ENCODE measurements at places on chromosomes 3 and 15.

DNA sequence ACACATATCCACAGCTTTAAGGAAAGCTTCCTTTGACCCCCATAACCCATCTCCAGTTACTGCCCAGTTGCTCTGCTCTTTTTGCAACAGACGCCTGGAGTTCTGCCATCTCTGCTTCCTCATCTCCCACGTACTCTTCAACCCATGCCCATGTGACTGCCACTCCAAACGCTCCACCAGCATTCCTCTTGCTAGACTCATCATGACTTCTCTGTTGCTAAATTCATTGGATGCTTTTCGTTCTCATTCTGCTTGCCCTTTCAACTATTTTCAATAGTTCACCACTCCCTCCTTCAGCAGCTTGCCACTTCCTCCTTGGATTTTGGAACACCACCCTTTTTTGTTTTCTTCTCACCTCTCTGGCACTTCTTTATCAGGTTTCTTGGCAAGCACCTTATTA lies 2.7 kb upstream of the KNSTRN start:
- peak; percentile 65 for DNase-seq

DNA sequence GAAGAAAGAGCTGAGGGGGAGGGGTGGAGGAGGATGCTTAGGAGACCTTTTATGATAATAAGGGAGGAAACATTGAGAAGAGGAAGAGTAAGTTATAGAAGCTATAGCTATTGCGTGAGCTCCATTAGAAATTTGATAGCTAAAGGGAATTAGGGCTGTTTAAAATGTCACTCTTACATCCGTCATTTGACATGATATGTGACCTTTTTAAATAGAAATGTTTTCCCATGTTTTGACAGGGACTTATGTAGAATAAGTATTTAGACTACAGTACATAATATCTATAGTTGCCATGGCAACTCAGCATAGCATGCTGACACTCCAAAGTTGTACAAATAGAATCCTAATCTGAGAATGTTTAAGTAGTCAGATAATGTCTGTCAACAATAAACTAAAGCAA lies 19.2 kb downstream of the RAD51 start:
- no peak for DNase-seq

GRCh38 chr3:44939581-44940036 lies 36.4 kb downstream of the ZDHHC3 start:
- DNase-seq = no peak

DNA sequence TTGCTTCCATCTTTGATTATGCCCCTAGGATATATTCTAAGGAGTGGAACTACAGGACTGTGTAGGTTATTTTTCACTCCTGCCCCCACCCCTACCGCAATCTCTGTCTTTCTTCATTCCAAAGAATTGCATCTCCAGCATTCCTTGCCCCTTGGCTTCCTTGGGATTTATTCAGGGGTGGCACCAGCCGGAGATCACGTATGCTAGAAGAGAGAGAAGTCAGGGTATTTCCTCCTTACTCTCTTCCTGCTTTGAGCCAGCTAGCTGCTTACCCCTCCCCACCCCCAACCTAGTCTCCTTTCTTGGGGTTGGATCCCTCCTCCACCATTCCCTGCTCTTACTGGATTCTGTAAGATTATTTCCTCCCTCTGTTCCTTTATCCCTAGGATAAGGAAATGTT lies 35.0 kb upstream of the DENND4A start:
- no peak for DNase-seq

DNA sequence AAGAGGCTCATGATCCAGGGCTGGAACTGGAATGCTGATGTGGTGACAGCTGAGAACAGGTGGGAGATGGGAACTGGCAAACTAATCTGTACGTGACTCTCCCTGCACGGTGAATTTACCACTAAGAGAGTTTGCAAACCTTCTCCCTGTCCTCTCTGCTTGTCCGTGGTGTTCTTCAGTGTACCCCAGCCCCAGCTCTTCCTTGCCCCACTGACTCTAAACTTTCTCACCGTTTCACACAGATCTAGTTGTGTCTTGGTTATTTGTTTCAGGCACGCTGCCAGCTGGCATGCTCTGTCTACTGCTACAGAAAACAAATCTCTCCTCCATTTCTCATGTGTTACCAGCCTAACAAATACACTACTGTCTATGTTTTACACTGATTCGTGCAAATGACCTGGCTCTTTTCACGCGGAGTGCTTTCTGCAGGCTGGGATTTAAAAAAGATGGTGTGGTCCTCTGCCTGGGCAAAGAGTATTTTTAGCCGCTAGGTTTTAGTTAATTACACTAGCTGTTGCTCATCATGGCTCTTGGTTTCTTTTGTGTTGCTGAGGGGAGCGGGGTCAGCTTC lies 192.7 kb upstream of the LRIG1 start:
- DNase-seq = no peak

- no peak for DNase-seq
These were observed 183.2 kb downstream of the OXSM start for GRCh38 chr3:25973122-25973521.

DNA sequence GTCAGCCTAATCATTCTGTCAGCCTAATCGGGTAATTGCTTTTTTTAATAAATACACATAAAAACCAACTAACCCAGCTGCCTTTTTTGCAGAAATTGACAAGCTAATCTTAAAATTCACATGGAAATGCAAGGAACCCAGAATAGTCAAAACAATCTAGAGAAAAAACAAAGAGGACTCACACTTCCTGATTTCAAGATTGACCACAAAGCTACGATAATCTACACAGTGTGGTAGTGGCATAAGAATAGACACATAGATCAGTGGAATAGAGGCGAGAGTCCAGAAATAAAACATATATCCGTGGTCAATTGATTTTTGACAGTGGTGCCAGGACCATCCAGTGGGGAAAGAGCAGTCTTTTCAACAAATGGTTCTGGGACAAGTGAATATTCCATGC lies 2.4 kb upstream of the C3orf20 start:
- DNase-seq = no peak

DNA sequence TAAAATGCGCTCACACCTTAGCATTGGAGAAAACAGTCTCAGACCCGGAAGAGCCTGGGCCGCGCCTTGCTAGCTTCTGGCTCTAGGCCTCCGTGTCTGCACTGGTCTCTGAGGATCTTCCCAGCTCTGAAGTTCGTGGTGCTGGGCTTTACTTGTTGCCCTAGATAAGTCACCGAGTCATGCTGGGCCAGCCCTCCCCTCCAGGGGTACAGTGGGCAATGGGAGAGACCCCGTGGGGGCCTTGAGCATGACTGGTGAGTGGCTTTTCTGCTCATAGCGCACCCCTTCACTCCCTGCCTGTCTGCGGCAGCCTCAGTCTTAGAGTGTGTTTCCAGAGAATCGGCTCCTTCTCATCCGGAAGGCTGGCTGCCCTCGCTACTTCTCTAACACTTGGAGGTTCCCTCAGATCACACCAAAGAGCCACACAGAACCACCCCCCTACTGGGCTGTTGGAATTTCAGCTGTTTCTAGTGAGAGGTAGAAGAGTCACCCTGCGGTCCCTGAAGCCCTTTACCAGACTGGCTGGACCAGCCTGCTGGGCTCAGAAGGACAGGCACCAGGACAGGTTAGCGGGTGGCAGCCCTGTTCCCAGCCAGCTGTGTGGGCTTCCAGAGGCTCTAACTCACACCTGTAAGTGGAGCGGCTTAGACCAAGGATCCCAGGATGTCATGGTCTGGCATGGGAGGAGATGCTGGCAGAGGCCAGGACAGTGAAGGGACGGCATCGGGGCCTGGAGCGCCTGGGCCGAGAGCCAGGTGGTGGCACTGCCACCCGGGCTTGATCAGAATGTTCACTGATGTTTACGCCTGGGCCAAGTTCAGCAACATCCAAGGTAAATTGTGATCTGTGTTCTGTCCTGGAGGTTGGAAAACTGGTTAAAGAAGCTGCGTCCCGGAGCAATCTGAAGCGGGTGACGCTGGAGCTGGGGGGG lies 17.9 kb downstream of the ALDH1A3 start:
- peak; percentile 11 for DNase-seq

- no peak for DNase-seq
These were observed 18.1 kb downstream of the MB21D2 start for GRCh38 chr3:192899540-192899982.

- peak; percentile 29 for DNase-seq
These were observed 121.6 kb downstream of the TFDP2 start for GRCh38 chr3:142027735-142028134.

- no peak for DNase-seq
These were observed 10.7 kb upstream of the VPS8 start for GRCh38 chr3:184801241-184801785.

GRCh38 chr15:59993950-59994401 lies 10.1 kb upstream of the FOXB1 start:
- no peak for DNase-seq

GRCh38 chr3:58243976-58244585 lies 6.5 kb downstream of the ABHD6 start:
- DNase-seq = no peak

DNA sequence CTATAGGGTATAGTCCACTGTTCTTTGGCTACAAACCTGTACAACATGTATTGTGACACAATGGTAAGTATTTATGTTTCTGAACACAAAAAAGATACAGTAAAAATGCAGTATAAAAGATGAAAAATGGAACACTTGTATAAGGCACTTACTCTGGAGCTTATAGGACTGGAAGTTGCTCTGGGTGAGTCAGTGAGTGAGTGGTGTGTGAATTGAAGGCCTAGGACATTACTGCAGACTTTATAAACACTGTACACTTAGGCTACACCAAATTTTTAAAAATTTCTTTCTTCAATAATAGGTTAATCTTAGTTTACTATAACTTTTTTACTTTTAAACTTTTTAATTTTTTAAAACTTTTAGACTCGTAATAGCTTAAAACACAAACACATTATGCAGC lies 10.5 kb upstream of the PDZRN3 start:
- DNase-seq = no peak

DNA sequence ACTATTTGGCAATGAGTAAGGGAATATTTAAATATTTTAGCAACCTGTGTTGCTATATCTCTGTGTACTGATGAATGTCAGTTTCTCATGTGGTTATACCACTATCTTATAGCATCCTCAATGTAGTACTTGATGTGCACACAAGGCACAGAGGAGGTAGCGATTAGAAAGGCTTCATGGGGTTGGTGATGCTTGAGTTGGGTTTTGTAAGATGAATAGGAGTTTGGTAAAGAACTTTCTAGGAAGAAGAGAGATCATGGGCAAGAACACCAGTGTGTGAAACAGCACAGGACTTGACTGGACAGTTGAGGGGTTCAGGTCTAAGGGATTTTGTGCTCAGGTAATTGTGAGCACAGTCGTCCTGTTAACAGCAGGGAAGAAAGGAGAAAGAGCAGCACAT lies 38.1 kb downstream of the LPP start:
- DNase-seq = no peak

DNA sequence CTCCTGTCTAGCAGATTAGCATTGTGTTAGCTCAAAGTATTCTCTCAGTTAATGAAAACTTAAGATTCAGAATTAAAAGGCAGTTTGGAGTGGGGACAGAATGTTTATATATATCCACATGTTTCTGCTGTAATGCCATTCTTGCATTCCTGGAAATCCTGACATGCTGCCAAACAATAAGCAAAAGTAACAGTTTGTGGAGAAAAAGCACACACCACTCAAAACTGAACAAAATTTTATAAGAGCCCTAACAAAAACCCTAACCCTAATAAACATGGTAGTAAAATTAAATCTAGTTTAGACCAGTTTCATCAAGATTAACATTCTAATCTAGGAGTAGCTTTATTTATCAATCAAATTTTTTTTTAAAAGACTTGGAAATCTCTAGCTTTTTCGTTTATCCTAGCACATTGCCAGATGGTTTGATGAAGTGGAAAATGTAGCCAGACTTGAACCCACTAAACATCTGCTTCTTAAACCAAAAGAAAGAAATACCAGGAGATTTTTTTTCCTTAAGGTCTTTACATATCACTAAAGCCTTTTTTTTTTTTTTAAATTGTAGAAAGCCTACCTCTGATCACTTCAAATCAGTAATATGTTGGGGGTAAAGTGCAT lies 3.7 kb downstream of the TCAIM start:
- no peak for DNase-seq

DNA sequence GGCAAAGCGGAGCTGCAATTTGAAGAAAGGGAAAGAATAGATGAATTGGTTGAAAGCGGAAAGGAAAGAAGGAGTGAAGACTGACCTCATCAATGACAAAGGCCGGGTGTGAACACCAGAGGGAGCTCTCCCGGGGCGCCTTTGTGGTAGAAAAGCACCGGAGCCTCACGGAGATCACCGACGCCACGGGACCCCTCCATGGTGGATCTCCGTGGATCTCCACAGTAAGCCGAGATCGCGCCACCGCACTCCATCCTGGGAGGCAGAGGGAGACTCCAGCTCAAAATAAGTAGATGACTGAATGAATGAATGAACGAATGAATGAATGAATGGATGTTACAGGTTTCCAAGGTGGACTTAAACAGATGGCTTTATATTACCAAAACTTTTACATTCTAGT lies 25.0 kb downstream of the GPR160 start:
- DNase-seq = no peak

- DNase-seq = no peak
These were observed 210.6 kb upstream of the ZPLD1 start for GRCh38 chr3:102224171-102224570.

- no peak for DNase-seq
These were observed 25.4 kb downstream of the ISG20 start for GRCh38 chr15:88664151-88664778.

Measured in omental fat pad (tissue), 4 donors.